Left lobe of liver (tissue), 2 donors: ENCODE measurements at places on chromosomes 2 and 18.
A peak's percentile ranks its signal among the peaks of the same experiment; 100 is the strongest.

GRCh38 chr2:235719146-235719942, 225.5 kb downstream of the AGAP1 start:
- no peak for DNase-seq

GRCh38 chr2:28471214-28471613, 24.6 kb upstream of the PLB1 start:
- DNase-seq = no peak

GRCh38 chr18:13186687-13187086, 31.9 kb upstream of the LDLRAD4 start:
- peak; percentile 45 for DNase-seq

GRCh38 chr18:59940068-59940467, 40.3 kb downstream of the PMAIP1 start:
- DNase-seq = no peak

DNA sequence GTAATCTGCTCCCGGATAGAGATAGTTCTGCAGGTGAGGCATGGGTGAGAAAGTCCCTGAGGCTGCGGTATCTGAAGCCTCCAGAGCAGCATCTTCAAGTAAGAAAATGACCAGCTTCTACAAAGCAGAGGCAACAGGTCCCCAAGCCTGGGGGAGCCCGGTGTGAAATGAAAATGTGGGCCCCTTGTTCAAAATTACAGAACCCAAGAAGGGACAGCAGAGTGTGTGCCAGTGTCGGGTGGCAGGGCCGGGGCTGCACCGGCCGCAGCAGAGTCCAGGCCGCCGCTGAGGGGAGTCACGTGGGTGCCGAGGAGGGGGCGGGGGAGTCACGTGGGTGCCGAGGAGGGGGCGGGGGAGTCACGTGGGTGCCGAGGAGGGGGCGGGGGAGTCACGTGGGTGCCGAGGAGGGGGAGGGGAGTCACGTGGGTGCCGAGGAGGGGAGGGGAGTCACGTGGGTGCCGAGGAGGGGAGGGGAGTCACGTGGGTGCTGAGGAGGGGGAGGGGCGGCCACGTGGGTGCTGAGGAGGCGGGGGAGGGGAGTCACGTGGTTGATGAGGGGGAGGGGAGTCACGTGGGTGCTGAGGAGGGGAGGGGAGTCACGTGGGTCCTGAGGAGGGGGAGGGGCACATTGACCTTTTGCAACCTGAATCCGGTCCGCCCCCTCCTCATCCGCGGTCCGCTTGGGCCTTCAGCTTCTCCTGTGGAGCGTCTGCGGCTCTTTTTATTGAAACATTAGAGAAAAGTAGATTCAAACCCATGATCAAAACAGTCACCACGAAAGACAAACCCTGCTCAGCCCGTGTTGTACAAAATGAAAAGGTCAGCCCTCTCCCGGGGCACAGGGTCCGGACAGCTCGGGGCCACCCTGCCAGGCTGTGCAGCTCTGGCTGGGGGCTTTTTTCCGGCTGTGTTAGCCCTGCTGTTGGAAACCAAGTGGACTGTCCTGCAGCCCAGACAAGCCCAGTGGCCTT, 10.4 kb downstream of the COLEC11 start:
- DNase-seq = peak; percentile 42
